ENCODE measurements at places on chromosomes 5 and 9. TPM values are rescaled to one million over a fixed set of nuclear protein-coding genes. Genes with fewer than 3 reads are reported as not detected.

ATP10B gene
- 0.63 TPM for total RNA-seq

DNA sequence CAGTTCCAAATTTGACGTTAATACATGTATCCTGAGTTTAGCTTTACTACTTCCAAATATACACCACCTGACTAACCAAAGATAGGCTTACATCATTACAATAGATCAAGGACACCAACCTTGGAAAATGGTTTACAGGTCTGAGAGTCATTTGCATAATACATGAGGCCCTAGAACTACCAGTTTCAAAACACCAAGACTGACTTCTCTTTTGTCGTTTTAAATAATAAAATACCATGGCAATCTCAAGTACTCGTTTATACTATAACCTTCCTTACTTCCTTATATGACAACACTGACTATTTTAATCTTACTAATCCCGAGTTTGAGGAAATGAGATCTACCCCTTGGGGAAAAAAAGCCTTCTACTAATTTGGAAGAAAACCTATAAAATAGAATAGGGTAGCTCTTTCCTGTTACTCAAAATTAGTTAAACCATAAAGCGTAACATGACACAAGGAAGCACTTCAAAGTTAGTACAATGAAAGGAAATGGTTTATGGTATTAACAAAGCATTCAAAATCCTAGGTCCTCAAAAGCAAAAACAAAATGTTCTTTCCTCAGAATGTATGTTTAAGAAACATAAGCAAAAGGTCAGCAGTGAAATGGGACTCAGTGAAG lies 42.1 kb downstream of the UBQLN1 start:
- no peaks in the 10 kb centered on the region for H3K27me3 ChIP-seq
- H3K4me1 ChIP-seq: no peaks in the 10 kb centered on the region
- no peaks in the 10 kb centered on the region for H3K36me3 ChIP-seq
- DNase-seq: no peak
- H3K4me3 ChIP-seq: no peak overlapping the region
- no peak overlapping the region for H3K27ac ChIP-seq

B4GALT1 gene
- 104 TPM for total RNA-seq

MGAT1 gene
- 80.1 TPM for total RNA-seq

SAPCD2 gene
- 57.5 TPM for total RNA-seq

MOB3B gene
- total RNA-seq: 4.7 TPM

RPL35 gene
- 1,598 TPM for total RNA-seq

PLGRKT gene
- 7.0 TPM for total RNA-seq

RGMB gene
- total RNA-seq: 16.4 TPM

ADAMTSL2 gene
- 0.68 TPM for total RNA-seq

All from Caco-2 (cell line).